CD4-positive, alpha-beta T cell (primary cell): ENCODE measurements at places on chromosomes 1 and 21.

DNA sequence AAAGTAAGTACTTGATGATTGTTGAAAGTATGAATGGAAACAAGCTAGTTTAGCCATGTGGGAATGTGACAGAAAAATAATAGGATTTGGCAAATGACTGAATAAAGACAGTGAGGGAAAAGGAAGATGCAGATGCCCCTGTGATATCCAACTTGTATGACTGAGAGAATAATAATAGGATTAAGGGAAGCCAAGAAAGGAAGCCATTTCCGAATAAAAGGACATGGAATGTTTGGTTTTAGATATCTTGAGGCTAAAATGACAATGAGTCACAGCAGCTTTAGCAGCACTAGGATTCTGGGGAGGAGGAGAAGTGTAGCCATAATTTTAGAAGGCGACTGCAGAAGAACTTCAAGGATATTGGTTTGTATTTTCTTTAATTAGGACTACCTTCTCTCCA, 109.2 kb downstream of the TTLL7 start:
- no peak for DNase-seq

- no peak for DNase-seq
These were observed 21.7 kb upstream of the ABCD3 start for GRCh38 chr1:94396356-94397010.

- no peak for DNase-seq
These were observed 569.0 kb downstream of the SMYD3 start for GRCh38 chr1:245938046-245938435.

- no peak for DNase-seq
These were observed 434.7 kb upstream of the ADGRL4 start for GRCh38 chr1:79441238-79441637.

GRCh38 chr1:241747992-241748391, 95.9 kb downstream of the WDR64 start:
- DNase-seq, result no peak

DNA sequence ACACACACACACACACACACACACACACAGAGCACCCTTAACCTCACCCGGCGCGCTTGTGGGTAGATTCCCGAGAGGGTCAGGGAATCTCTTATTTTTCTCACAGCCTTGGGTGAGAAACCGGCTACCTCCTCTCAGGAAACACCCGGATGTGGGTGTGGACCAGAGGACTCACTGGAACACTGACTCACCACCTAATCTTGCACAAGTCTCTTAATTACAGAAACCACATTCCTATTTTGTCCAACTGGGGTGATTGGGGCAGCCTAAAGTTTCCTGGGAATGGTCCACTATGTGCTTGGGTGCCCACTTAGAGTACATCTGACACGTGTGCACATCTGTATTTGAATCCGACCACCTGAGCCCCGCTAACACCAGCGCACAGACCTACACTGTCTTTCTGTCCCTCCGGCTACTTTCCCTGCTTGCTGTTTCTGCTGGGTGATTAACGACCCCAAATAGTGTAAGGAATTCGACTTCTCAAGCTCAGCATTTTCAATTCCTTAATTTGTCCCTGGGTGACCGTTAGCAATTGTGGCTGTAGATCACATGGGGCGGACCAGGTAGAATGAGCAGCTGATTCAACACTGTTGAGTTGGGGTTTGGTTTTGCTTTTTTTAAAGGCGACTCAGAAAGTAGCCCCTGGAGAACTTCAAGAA, 14.0 kb upstream of the TBX15 start:
- DNase-seq, result no peak

DNA sequence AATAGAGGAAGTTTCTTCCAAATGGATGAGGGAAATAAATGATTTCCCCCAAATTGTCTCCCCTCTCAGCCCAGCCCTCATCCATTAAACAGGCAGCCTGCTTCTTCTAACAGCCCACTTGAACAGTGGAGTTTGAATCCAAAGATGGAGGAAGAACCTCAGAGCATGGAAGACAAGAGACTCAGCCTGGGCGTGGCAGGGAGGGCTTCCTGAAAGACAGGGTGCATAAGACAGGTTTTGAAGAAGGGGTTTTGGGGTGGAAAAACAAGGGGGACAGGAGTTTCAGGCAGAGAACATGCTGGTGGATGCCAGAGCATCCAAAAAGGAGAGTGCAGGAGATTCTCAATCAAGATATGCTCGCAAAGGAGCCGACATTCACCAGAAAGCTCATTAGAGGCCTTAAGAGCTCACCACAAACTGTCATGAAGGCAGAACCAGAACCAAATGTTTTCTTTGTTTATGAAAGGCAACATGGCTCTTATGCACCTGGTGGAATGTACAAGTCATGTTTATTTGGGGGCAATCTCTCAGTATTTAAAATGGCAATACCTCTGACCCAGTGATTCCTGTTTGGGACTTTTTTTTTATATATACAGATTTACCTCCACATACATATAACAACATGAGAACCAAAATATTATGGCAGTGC, 26.5 kb upstream of the TSPEAR start:
- DNase-seq, result no peak

DNA sequence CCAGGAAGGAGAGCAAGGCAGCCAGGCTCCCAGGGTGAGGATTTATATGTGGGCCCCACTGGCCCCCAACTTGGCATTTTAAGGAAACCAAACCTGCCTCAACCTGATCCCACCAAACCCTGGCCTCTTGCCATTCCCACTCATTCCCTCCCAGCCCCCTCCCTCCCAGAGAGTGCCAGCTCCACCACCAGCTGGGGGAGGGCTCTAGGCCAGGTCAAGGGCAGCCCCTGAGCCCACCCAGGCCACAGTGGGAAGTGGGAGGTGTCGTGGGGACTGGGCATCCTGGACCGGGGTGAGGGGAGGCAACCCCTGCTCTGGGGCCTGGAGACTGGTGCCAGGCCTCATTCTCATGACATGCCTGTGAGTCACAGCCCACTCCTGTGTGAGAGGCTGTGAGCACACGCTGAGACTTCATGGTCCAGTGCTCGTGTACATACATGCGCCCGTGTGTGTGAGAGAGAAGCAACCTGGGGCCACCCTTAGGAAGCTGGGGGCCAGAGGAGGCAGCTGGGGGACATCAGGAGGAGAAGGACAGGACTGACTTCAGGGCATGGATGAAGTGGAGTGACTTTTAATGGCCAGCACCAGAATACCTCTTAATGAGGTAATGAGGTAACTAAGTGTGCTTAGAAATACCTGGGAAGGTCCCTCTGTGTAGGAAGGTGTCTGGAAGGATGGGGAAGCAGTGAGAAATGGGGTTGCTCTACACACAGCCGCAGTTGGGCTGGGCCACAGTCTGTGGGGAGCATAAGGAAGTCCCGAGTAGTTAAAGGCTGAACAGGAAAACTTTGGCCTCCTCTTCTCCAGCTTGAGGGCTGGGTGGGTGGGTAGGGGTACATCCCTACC, at the start of gene S100A2:
S100A2 (minus strand) TSS at position 316 of the 846 bp plus-strand sequence. CDS start 1,967 bp downstream, outside the sequence.
- no peak for DNase-seq

GRCh38 chr1:70475023-70475422, 64.0 kb downstream of the CTH start:
- no peak for DNase-seq

- no peak for DNase-seq
These were observed 169.7 kb upstream of the UBE2U start for GRCh38 chr1:64033667-64034220.
